ENCODE measurements at places on chromosomes 6 and 20.

DNA sequence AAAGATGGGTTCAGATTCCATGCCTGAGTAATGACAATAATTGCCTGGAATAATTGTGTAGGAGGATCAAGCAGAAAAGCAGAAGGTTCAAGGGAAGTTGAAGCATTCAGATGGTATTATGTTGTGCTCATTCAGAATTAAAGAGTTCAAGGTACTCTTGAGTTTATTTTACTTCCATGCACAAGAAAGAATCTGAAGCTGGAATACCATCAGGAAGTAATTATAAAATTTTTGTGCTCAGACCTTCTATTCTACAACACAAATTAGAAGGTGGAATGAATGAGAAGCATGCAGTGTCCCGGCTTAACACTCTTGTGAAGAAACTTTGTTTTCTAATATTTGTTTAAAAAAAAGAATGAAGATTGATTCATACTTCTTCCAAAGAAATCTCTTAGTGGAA, 139.4 kb upstream of the ENPP5 start:
- H3K27me3 ChIP-seq = no peaks in the 10 kb centered on the region
- H3K36me3 ChIP-seq = no peaks in the 10 kb centered on the region
- H3K4me3 ChIP-seq = no peak overlapping the region

DNA sequence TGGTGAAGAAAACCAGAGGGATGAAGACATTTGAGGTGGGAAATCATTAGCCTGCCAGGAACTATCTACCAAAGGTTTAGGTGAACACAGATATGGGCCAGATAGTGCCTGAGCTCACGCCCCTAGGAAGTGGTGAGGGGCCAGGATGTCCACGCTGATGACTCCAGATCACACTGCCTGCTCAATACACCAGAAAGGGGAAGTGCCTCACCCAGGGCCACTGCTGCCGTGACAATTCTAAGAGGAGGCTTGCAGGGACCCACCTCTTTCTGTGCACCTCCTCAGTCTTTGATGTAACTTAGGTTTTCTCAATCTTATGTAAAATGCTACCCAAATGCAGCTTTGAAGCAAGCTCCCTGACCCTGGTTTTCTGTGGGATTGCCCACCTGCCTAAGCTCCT, 5.4 kb upstream of the RAB44 start:
- H3K27me3 ChIP-seq = no peaks in the 10 kb centered on the region
- no peak for DNase-seq
- peaks cover 4% of the 10 kb centered on the region for H3K36me3 ChIP-seq
- no peak overlapping the region for H3K4me3 ChIP-seq

DNA sequence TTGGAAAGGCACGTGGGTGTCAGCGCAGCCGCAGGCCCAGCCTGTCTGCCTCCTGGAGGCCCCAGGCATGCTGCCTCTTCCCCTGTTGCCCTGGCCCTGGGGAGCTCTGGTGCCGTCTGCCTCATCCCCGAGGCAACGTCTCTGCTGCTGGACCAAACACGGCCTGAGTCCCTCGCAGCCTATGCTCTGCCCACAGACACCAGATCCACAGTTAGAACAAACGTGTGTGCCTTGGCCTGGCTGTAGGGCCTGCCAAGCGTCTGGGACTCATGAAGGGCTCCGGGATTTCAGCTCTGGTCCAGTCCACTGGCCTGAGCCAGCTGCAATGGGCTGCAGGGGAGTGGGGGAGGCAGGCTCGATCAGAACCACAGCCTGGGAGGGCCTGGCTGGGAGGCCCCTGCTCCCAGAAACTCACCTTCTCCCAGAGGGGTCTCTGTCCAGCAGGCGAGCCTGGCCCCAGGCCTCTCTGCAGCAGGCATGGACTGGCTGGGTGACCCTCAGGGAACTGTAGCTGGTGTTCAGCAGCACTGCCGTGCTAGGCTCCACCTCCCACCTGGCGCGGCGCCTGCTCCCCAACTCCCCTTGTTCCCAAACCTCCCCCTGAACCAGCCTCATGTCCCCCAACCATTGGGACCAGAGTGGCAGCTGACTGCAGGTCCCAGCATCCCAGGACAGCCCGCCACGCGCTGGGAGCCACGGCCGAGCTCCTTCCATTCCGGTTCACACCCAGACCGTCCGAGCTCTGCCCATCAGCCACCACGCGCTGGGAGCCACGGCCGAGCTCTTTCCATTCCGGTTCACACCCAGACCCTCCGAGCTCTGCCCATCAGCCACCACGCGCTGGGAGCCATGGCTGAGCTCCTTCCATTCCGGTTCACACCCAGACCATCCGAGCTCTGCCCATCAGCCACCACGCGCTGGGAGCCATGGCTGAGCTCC, 197.0 kb downstream of the DLL1 start:
- H3K4me3 ChIP-seq = no peak overlapping the region
- no peaks in the 10 kb centered on the region for H3K27me3 ChIP-seq
- no peaks in the 10 kb centered on the region for H3K36me3 ChIP-seq

DNA sequence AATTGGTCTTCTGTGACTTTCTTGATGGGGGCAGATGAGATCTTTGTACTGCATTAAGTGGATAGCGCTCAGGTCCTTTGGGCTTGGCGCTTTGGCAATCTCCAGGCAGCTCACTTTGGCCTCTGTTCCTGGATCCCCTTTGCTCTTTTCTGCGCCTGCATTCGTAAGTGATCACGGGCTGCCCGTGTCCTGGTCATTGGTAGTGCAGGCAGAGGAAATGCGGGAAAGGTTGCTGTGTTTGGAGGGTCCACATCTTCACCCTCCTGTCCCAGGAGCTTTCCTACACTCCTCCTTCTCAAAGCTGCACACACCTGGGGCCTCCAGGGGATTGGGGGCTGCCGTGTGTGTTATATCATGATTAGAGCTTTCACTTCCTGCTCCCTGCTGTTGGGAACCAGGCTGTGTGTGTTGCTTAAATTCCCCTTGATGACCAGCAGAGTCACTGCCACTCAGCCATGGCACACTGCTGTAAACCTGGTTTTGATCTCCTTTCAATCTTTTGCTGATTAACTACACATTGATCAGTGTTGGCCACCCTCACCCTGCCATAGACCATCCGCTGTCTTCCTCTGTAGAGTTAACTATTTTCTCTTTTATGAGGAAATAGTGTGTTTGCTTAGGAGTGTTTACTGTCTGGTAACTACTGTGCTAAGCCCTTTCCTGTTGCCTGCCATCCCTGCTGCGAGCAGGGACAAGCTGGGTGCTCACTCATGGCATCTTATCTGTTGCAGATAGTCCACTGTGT, 13.0 kb upstream of the SNHG17 start:
- no peak for DNase-seq
- H3K27me3 ChIP-seq = no peaks in the 10 kb centered on the region
- H3K4me1 ChIP-seq = peaks cover 19% of the 10 kb centered on the region
- H3K36me3 ChIP-seq = peaks cover 14% of the 10 kb centered on the region

- H3K4me3 ChIP-seq = no peak overlapping the region
- no peak for DNase-seq
- H3K27ac ChIP-seq = no peak overlapping the region
- no peaks in the 10 kb centered on the region for H3K27me3 ChIP-seq
- H3K36me3 ChIP-seq = no peaks in the 10 kb centered on the region
Observed at GRCh38 chr20:22946596-22946995, 88.5 kb upstream of the SSTR4 start.

- H3K27ac ChIP-seq = no peak overlapping the region
- no peaks in the 10 kb centered on the region for H3K36me3 ChIP-seq
- H3K4me1 ChIP-seq = peaks cover 12% of the 10 kb centered on the region
- H3K4me3 ChIP-seq = no peak overlapping the region
- no peak for DNase-seq
Observed at GRCh38 chr6:110037726-110038295, 59.7 kb downstream of the GPR6 start.

DNA sequence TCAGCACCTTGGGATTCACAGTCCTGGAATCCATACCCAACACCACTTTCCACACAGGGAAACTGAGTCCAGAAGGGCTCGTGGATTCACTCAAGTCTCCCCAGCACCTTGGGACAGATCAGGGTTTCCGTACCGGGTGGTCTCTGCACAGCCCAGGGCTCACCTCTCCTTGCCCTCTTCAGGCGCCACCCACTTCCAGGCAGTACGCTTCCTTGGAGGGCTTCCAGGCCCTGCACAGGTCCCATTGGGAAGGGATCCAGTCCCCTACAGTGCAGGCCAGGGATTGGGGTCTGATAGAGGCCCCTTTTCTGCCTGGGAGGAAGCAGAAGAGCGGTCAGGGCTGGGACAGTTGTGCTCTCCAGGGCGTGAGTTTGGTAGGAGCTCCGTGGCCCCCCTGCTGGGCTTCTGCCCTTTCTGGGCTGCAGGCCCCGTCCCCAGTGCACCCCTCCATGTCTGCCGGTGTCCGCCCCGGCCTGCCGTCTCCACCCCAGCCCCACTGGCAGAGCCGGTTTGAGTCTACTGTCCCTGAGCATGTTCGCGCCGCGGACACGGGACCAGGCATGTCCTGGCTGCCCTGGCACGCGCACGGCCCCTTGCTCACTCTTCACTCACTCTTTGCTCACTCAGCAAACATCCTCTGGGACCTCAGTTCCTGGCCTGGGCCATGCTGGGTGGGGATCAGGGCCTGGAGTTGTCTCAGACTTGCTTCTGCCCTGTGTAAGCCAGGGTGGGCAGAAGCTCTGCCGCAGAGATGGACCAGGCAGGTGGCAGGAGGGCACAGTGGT, 12.6 kb downstream of the SRC start:
- DNase-seq = no peak
- H3K4me3 ChIP-seq = no peak overlapping the region
- H3K36me3 ChIP-seq = no peaks in the 10 kb centered on the region
- H3K4me1 ChIP-seq = peaks cover 70% of the 10 kb centered on the region

DNA sequence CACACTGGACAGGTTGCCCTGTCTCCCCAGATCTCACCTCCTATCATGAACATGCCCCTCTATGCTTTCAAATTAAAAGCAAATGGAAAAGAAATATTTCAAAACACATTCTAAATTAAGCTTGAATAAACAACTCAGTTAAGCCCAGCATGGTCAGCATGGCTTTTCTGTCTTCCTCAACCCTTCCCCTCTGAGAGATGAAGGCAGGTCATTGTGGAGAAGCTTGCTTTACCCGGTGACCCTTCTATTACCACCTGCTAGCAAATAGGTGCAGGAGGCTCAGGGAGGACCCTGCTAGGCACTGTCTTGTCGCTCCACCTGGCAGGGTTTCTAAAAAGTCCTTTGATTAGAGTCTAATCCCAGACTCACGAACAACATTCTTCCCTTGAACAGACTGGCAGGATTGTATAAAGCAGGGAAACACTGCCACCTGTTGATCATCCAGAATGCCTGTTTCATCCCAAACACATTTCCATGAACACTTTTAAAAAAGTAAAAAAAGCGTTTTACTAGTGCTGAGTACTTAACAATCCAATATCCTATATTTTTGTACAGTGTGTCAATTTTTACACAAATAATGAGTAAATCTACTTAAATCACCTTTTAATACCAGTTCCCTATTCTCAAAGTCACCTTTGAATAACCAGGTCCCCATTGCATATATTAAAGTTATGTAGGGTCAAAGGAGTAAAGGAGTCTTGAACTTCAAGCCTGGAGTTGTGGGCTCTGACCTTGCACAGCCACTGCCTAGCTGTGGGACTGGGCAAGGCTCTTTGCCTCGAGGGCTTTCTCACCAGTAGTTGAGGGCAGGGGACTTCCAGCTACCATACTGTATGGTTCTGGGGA, 75.5 kb downstream of the GPR6 start:
- H3K4me1 ChIP-seq = peaks cover 8% of the 10 kb centered on the region
- H3K4me3 ChIP-seq = no peak overlapping the region

- DNase-seq = no peak
- H3K27ac ChIP-seq = no peak overlapping the region
- no peaks in the 10 kb centered on the region for H3K27me3 ChIP-seq
- peaks cover 12% of the 10 kb centered on the region for H3K4me1 ChIP-seq
- no peak overlapping the region for H3K4me3 ChIP-seq
- H3K36me3 ChIP-seq = no peaks in the 10 kb centered on the region
Observed at GRCh38 chr6:39197521-39197920, 31.8 kb downstream of the KCNK5 start.

DNA sequence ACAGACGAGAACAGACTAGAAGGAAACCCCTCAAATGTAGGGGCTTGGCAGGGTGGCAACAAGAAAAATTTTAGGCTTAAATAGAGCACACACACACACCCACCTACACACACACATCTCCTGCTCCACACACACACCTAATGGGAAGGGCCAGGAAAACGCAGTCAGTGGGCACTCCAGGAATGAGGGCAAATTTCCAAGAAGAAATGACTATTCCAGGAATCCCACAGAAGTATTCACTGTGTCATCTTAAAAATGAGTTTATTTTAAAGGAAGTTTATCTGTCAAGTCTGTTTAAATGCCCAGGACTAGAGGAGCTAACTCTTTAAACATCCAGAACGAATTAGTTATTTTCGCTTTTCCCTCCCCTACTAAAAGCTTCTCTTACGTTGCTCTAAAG, 13.0 kb downstream of the ALDH8A1 start:
- H3K36me3 ChIP-seq = no peaks in the 10 kb centered on the region
- H3K27ac ChIP-seq = no peak overlapping the region
- DNase-seq = no peak
- H3K4me3 ChIP-seq = no peak overlapping the region
- no peaks in the 10 kb centered on the region for H3K27me3 ChIP-seq

DNA sequence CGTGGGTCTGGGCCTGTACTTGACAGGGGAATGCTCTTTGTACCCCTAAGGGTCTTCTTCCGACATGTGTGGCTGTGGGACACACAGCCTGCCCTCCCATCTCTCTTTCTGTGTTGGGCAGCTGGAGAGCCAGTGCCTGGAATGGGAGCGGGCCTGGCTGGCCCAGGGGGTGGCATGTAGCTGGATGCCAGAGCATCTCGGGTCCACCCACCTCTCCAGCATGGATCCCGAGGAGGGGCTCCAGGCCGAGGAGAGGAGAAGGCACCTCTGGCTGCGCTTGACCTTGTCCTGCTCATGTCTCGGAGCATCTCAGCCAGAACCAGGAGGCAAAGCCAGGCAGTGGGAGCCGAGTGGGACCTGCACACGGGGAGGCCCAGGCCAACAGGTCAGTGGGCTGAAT, 16.0 kb downstream of the CDH4 start:
- no peak overlapping the region for H3K27ac ChIP-seq
- DNase-seq = no peak
- H3K4me3 ChIP-seq = no peak overlapping the region

DNA sequence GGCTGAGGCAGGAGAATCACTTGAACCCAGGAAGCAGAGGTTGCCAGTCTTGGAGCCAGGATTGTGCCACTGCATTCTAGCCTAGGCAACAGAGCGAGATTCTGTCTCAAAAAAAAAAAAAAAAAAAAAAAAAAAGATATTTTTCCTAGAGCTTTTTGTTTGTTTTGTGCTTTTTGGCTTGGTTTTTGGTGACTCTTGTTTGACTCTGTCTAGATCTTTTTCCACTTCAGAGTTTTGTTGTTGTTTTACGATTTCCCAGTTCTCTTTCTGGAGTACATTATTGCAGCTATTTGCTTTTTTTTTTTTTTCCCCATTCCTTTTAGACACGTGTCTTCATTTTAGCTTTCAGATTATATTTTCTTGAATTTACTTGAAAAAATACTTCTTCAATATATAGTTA, 67.0 kb upstream of the AKAP12 start:
- H3K27me3 ChIP-seq = no peaks in the 10 kb centered on the region
- no peak overlapping the region for H3K4me3 ChIP-seq
- H3K4me1 ChIP-seq = no peaks in the 10 kb centered on the region
- no peak overlapping the region for H3K27ac ChIP-seq
- H3K36me3 ChIP-seq = no peaks in the 10 kb centered on the region
- DNase-seq = no peak

Data from vagina (tissue), 2 donors.